C1 segment of cervical spinal cord (tissue), 14 donors: ENCODE measurements at places on chromosomes 2 and 18.

DNA sequence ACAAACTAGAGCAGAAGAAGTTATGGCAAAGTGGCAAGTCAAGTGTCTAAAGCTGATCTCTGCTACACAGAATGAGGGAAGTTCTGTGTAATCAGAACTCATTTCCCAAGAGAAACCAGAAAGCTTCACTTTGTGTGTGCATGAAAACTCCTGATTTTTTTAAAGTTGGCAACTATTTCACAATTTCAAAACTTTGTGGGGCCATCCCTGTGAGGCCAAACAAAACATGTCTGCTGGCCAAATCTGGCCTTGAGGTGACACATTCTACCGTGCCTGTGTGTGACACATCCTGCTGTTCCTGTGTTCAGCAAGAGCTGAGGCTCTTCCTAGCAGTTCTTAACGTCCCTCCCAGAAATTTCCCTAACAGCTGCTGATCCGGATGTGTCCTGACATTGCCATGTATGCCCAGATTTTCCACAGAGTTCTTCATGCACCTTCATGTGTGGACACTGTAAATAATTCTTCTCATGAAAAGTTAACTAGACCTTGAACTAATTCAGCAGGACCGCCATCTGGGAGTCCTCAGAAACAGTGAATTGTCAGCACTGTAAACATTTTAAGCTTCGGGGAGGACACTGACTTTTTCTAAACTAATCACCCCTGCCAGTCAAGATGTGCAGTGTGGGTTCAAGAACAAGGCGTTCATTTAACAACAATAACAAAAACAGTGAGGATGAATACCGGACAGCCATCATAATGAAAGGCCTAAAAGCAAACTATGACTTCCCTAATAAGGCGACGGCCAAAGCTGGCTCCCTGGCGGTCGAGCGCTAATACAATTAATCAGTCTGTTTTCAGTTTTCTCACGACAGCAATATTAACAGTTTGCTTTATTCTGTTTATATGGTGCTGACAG, 99.0 kb downstream of the PLEKHM3 start:
- DNase-seq = no peak

DNA sequence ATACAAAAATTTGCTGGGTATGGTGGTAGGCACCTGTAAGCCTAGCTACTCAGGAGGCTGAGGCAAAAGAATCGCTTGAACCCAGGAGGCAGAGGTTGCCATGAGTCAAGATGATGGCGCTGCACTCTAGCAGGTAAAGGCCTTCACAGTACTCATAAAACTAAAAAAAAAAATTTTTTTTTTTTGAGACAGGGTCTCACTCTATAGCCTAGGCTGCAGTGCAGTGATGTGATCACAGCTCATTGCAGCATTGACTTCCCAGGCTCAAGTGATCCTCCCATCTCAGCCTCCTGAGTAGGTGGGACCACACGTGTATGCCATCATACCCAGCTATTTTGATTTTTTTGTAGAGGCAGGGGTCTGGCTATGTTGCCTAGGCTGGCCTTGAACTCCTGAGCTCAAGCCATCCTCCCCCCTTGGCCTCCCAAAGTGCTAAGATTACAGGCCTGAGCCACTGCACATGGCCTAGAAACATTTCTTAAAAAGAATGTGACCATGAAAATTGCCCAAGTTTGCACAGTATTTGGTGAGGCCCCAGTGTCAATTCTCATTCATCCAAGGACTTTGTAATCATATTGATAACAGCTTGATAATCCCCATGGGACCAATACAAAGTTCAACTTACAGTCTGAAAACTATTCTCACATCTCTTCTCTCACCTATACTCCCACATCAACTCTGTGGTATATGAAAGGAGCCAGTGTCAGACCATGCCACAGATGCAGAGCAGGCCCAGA, 64.2 kb upstream of the MYCN start:
- no peak for DNase-seq

DNA sequence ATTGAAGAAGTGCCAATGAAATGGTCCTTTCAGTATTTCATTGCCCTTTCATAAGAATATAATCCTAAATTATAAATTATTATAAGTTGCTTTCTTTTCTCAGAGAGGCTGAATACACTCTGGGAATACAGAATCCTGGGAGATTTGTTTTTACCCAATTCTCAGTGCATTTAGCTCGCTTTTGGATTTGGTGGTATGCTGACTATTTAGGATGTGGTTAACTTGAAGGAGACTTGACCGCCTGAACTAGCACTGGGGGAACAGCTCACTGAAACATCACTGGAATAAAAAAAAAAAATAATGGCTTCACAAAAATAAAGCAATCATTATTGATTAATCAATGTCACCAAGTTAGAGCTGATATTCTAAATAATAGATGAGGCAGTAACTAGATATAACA, 10.2 kb downstream of the TNFAIP6 start:
- no peak for DNase-seq

DNA sequence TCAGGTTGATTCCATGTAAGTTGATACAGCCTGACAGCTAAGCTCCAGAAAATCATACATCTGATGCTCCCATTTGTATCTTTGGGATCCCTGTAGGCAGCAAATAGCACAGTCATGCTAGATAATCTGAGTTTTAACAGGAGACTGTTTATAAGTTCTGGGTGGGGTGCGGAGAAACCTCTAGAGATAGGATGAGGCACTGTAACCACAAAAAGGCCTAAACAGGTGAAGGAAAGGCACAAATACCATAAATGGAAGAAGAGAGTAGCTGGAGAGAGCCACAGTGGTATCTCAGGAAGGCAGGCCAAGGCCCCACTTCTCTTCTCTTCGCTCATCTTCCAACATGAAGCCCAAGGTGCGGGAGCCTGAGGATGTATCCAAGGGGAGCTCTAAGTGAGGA, 18.1 kb upstream of the B4GALT6 start:
- no peak for DNase-seq

DNA sequence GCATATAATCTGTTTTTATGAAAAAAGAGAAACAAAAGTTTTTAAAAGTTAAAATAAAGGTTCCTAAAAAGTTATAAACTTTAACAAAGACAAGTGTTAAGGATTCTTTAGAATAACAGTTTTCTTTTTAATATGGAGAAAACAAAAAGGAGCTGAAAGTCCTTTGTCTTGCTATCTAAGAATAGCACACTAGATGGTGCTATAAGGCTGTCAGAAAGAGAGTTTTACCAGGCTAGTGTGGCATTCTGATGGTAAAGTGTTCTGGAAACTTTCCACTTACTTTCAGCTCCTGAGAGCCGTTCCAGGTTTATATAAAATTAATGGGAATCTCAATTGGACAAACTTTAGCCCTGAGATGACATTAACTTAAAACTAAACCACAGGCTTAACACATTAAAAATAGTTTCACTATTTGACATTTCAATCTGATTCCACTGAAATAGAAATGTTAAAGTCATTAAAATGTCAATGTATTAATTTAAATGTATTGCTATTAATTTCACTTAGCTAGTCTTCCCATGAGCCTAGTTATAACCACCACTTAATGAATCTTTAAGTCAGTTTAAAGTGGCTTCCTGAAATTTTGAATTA, 3.7 kb downstream of the FBXO48 start:
- no peak for DNase-seq

DNA sequence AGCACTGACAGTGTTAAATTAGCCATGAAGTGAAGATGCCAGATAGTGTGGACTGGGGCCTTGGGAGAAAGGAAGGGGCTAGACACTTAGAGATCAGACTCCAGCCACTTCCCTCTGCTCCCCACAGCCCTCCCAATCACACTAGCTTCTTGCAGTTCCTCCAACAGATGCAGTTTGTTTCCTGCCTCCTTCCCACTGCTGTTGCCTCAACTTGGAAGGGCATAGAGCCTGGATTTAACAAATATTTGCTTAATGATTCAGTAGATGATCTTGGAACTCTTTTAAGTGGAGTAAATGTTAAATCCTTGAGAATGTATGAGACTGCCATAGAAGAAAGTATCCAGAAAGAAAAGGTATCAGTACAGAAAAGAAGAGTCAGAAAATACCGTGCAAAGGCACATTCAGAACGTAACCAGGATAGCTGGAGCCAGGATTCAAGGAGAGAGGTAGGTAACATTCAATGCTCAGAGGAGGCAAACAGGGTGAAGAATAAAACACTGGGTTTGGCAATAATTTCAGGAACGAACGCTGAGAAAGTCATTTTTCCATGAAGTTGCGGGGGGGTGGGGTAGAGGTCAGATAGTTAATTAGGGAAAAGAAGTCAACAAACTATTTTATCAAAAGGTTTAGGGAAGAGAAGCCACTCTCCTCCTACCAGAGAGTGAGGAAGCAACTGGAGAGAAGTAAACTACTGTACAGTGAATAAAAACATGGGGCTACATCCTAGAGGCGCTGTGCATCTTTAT, 1.3 kb upstream of the BZW1 start:
- DNase-seq = no peak

GRCh38 chr2:64143169-64144056, 807 bp downstream of the PELI1 start:
- DNase-seq = no peak

- no peak for DNase-seq
These were observed 170.0 kb upstream of the STK17B start for GRCh38 chr2:196341277-196341841.

- no peak for DNase-seq
These were observed 53.2 kb upstream of the CCDC85A start for GRCh38 chr2:56130463-56131070.

GRCh38 chr2:39491653-39492052, 54.6 kb upstream of the MAP4K3 start:
- DNase-seq = no peak
